ENCODE measurements at places on chromosomes 7 and 10.

GRCh38 chr7:30681815-30682211, 443 bp downstream of the CRHR2 start:
- no peak for DNase-seq

GRCh38 chr7:12386313-12386740, 17.3 kb downstream of the VWDE start:
- DNase-seq, result no peak

- DNase-seq, result no peak
Observed at GRCh38 chr10:61655335-61655851, 7.3 kb upstream of the CABCOCO1 start.

DNA sequence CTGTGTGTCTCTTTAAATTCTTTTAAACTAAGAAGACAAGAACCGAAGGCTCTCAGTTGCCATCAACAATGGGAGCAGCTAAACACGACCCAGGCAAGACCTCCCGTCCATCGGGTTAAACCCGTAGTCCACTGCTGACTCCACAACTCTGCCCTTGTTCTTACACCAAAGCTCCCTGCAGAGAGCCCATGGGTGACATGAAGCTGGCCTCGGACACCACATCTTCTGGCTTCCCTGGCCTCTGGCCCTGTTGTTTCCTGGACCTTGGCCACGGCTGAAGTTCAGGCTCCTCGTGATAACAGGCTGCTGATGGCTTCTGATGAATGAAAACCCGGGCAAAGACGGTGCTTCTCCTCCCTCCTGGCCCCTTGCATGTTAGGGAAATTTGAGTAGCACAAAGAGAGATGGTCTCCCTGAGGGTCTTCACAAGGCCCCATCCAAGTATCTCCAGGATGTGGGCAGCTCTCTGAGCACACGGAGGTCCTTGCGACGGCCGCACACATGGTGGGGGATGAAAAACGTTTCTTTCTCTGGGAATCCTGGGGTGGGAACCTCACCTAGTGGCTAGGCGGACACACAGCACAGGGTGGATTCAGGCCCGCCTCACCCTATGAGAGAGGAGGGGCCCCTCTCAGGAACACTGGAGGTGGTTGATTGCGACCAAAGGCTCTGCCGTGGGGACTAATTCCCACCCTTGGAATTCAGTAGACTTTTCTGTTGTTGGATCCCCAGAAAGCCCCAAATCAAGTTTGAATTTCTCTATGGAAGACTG, 271.1 kb downstream of the ADARB2 start:
- DNase-seq, result no peak

- no peak for DNase-seq
Observed at GRCh38 chr10:122388287-122388997, 13.9 kb downstream of the PLEKHA1 start.

All from trophoblast cell (in vitro differentiated cells and primary cell).